Activated CD8-positive, alpha-beta T cell treated with anti-CD3 and anti-CD28 coated beads for 36 hours (primary cell): ENCODE measurements at places on chromosomes 12 and 14.

DNA sequence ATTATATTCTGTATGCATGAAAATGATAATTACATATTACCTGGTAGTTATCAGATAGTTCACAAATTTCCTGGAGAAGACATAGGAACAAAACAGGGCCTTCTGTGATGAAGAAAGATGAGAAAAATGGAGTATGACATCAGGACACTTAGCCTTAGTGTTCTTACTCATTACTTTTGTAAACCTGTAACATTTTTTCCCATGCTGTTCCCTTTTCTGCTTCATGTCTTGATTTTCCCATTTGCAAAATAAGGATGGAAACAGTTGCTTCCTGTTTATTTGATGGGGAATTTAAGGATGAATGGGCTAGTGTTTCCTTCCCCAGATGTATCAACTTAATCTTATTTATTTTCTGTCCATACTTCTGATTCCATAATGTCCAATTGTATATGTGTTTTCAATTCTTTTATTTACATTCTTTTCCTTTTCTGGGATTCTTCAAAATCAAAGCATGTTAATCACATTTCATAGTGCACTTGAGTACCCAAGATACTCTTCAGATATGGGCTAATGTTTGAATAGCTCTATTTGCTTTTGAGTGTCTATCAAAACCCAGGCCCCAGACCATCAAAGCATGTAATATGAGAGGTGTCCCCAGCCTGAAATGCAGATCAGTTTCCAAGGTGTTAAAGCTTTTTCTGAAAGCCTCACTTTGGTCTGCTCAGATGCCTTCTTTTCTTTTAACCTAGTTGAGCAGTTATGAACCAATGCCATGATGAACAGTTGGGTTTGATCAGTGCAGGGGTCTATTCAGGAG is 260.5 kb downstream of the RAD51B start:
- H3K4me1 ChIP-seq, result peaks cover under 1% of the 10 kb centered on the region
- DNase-seq, result no peak
- H3K27me3 ChIP-seq, result no peaks in the 10 kb centered on the region
- H3K36me3 ChIP-seq, result no peaks in the 10 kb centered on the region

- no peaks in the 10 kb centered on the region for H3K4me1 ChIP-seq
- no peak overlapping the region for H3K4me3 ChIP-seq
- no peaks in the 10 kb centered on the region for H3K36me3 ChIP-seq
- H3K27me3 ChIP-seq, result no peaks in the 10 kb centered on the region
- no peak overlapping the region for H3K27ac ChIP-seq
- no peak for DNase-seq
Observed at GRCh38 chr12:54489857-54490256, 7.7 kb upstream of the NCKAP1L start.

DNA sequence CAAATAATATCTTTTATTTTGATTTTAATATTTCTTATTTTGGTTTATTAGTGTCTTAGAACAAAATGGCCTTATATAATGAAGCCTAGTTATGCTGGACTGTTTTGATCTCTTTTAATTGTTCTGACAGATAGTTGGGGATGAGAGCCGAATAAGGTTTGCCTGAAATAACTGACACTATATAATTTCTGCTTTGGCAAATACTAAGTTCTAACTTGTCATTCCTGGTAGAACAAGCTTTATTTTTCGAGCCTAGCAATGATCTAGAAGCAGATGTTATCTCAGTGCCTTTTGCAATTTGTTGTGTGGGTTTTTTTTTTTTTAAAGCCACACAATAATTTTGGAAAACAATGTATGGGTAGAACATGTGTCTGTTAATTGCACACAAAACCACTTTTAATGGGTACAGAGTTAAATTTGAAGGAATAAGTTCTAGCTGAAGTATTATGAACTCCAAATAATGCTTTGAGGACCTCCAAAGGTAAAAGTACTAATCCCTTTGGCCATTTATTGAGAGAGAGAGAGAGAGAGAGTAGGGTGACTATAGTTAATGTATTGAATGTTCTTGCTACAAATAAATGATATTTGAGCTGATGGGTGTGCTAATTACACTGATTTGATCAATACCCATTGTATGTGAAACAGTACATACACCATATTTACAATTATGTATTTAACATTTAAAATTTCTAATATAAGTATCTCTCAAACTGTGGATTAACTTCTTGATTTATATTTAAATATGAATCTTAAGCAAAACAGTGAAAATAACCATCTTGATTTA is 35.0 kb downstream of the MDM2 start:
- H3K27ac ChIP-seq, result no peak overlapping the region
- DNase-seq, result no peak
- H3K4me1 ChIP-seq, result no peaks in the 10 kb centered on the region
- no peak overlapping the region for H3K4me3 ChIP-seq
- H3K36me3 ChIP-seq, result peaks cover 47% of the 10 kb centered on the region

DNA sequence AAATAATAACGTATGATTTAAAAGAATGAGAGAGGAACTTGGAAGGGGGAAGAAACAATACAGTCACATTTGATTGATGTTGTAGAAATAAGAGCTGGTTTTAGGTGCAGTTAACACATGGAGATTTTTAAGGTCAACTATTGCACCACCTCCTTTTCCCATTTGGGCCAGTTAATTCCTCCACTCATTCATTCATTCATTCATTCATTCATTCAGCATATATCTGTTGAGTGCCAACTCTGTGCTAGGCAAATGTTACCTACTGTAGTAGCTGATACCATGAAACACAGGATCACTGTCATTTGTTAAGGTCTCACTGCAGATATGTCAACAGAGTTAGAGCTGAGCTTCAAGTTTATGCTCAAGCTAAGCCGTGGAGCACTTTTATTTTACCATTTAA is 115.7 kb upstream of the ARID2 start:
- H3K4me1 ChIP-seq, result peaks cover 7% of the 10 kb centered on the region
- no peak overlapping the region for H3K4me3 ChIP-seq

GRCh38 chr14:70378696-70379095 is 19.2 kb upstream of the COX16 start:
- H3K36me3 ChIP-seq, result peaks cover 2% of the 10 kb centered on the region
- H3K4me1 ChIP-seq, result no peaks in the 10 kb centered on the region
- no peak for DNase-seq
- H3K4me3 ChIP-seq, result no peak overlapping the region
- no peak overlapping the region for H3K27ac ChIP-seq
- no peaks in the 10 kb centered on the region for H3K27me3 ChIP-seq

- no peak overlapping the region for H3K4me3 ChIP-seq
- no peaks in the 10 kb centered on the region for H3K27me3 ChIP-seq
- H3K36me3 ChIP-seq, result no peaks in the 10 kb centered on the region
- H3K27ac ChIP-seq, result no peak overlapping the region
- H3K4me1 ChIP-seq, result no peaks in the 10 kb centered on the region
Observed at GRCh38 chr14:83425138-83425537, 1891.5 kb upstream of the SEL1L start.

- no peaks in the 10 kb centered on the region for H3K27me3 ChIP-seq
- H3K4me1 ChIP-seq, result no peaks in the 10 kb centered on the region
- DNase-seq, result no peak
Observed at GRCh38 chr12:94418517-94418916, 41.1 kb downstream of the CEP83 start.

GRCh38 chr14:86015511-86015910 is 485.6 kb downstream of the FLRT2 start:
- peaks cover 1% of the 10 kb centered on the region for H3K36me3 ChIP-seq
- H3K4me3 ChIP-seq, result no peak overlapping the region
- DNase-seq, result no peak
- no peak overlapping the region for H3K27ac ChIP-seq
- H3K4me1 ChIP-seq, result peaks cover 3% of the 10 kb centered on the region
- no peaks in the 10 kb centered on the region for H3K27me3 ChIP-seq

GRCh38 chr12:54300732-54301427 is at the start of gene NFE2:
Gene NFE2, minus strand, starts transcription at chr12:54301015. Its CDS starts 5,767 bp downstream, at chr12:54295248.
- H3K27ac ChIP-seq, result no peak within 1 kb of the TSS
- H3K36me3 ChIP-seq, result no peaks in the 10 kb centered on the region
- H3K4me1 ChIP-seq, result peaks cover 10% of the 10 kb centered on the region
- H3K27me3 ChIP-seq, result peaks cover 45% of the 10 kb centered on the region
- no peak within 1 kb of the TSS for H3K4me3 ChIP-seq
- DNase-seq, result peak; percentile 55

DNA sequence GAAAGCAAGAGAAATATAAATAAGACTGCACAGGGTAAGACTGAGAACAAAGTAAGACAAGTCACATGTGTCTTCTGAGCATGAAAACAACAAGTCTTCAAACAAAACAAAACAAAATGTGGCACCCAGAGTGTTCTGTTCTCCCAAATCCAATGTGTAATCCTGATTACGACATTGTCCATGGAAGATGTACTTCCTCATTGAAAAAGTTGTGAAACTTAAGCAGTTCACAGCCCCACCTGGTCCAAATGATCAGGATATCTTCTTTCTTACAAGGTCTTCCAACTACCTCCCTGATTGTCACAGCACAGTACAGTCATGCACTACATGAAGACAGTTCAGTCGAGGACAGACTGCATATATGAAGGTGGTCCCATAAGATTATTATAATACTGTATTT is 23.3 kb upstream of the NEK9 start:
- peaks cover 44% of the 10 kb centered on the region for H3K4me1 ChIP-seq
- H3K4me3 ChIP-seq, result no peak overlapping the region
- H3K36me3 ChIP-seq, result peaks cover 39% of the 10 kb centered on the region
- no peaks in the 10 kb centered on the region for H3K27me3 ChIP-seq

DNA sequence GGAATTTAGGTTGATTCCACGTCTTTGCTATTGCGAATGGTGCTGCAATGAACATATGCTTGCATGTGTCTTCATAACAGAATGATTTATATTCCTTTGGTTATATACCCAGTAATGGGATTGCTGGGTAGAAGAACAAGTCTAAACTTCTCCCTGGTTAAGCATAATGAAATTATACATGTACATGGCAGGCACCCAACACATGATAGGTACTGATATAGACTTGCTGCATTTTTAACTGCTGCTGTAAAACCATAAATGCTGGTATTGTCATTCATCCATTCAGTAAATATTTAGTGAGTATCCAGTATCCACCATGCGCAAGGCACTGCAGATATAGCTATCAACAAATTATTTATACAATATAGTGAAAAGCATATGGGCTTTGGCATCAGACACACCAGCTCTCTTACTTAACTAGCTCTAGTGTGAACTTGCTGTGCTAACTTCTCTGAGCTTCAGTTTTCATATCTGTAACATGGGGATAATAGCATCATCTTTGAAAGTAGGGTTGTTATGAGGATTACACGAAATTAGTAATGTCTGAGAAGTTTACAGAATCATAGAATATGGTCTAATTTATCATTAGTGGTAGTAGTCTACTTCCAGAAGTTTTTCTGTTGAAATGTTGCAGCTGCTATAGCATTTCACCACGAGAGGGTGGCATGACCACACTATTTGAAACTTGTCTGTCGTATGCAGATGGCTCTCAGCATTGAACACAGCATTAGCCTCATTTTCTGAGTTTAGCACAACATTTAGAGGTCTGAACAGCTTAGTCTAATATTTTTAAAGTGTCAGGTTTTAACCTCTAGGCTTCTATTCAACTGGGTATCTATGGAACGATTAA is 32.0 kb upstream of the SEL1L start:
- H3K36me3 ChIP-seq, result no peaks in the 10 kb centered on the region
- DNase-seq, result peak; percentile 28
- H3K4me3 ChIP-seq, result no peak overlapping the region
- no peak overlapping the region for H3K27ac ChIP-seq
- no peaks in the 10 kb centered on the region for H3K4me1 ChIP-seq

GRCh38 chr14:69848903-69849391 is 30.3 kb upstream of the SMOC1 start:
- H3K27me3 ChIP-seq, result peaks cover 6% of the 10 kb centered on the region
- no peaks in the 10 kb centered on the region for H3K36me3 ChIP-seq
- no peaks in the 10 kb centered on the region for H3K4me1 ChIP-seq
- no peak overlapping the region for H3K4me3 ChIP-seq
- no peak overlapping the region for H3K27ac ChIP-seq
- no peak for DNase-seq

GRCh38 chr14:80465546-80466220 is 254.4 kb upstream of the DIO2 start:
- no peaks in the 10 kb centered on the region for H3K27me3 ChIP-seq
- no peak for DNase-seq
- no peaks in the 10 kb centered on the region for H3K4me1 ChIP-seq
- no peak overlapping the region for H3K4me3 ChIP-seq

DNA sequence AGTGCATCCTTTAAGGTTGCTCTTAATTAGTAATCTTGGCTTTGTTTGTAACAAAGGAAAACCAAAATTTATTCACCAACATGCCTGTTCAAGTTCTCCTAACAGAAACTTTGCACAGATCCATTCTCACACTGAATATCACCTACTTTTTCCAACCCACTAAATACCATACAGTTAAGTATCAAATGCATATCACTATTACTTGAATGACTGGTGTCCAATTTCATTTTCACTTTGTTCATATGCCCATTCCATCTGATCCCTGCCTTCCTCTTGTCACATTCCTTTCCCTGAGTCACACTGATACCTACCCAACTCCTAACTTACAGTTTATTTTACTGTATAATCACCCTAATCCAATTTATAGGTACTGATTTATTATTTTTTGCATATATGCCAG is 286.4 kb downstream of the NELL2 start:
- H3K36me3 ChIP-seq, result peaks cover 33% of the 10 kb centered on the region
- H3K4me3 ChIP-seq, result no peak overlapping the region
- no peaks in the 10 kb centered on the region for H3K27me3 ChIP-seq
- H3K4me1 ChIP-seq, result peaks cover 8% of the 10 kb centered on the region

DNA sequence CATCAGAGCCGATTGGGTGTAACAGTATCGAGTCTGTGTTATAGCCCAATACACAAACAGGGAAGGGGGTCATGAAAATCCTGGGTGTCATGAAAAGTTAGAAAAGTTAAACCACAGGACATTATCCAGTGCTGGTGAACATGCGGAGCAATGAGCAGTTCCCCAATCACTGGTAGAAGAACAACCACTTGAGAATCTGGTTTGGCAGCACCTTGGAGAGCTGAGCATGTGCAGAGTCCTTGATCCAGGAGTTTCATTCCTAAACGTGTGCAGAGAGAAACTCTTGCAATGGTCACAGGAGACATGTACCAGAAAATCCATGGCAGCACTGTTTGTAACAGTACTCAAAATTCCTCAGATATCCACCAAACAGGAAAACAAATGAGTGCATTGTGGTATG is 23.0 kb upstream of the JDP2 start:
- no peak overlapping the region for H3K27ac ChIP-seq
- H3K4me1 ChIP-seq, result no peaks in the 10 kb centered on the region
- H3K36me3 ChIP-seq, result no peaks in the 10 kb centered on the region
- no peak overlapping the region for H3K4me3 ChIP-seq
- DNase-seq, result no peak

DNA sequence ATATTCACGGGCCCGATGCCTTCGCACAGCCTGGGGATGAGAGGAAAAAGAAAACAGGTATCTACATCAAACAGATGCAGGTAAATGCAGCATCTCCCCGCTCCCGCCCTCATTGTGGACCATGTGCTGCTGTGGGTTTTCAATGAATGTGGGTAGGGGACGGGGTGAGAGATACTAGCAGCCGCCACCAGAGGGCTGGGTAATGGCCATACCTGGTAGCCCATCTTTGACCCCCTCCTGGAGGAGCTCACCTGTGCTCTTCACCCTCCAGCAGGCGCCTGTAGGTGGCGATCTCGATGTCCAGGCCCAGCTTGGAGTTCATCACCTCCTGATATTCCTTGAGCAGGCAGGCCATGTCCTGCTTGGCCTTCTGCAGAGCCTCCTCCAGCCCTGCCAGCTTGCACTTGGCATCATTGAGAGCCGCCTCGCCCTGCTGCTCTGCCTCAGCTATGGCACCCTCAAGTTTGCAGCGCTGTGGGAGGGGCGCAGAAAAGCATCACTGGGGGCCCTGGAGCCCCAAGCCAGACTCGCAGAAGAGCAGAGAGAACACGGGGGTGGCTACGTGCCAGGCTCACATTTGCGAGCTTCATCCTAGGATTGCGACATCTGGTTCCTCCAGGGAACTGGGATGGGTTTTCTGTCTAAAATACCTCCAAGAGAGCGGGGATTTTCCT is 10.2 kb downstream of the KRT82 start:
- H3K27ac ChIP-seq, result no peak overlapping the region
- H3K36me3 ChIP-seq, result no peaks in the 10 kb centered on the region
- H3K4me1 ChIP-seq, result no peaks in the 10 kb centered on the region
- no peak overlapping the region for H3K4me3 ChIP-seq
